Fibroblast of the aortic adventitia (primary cell): ENCODE measurements at places on chromosomes 11 and 22.

DNA sequence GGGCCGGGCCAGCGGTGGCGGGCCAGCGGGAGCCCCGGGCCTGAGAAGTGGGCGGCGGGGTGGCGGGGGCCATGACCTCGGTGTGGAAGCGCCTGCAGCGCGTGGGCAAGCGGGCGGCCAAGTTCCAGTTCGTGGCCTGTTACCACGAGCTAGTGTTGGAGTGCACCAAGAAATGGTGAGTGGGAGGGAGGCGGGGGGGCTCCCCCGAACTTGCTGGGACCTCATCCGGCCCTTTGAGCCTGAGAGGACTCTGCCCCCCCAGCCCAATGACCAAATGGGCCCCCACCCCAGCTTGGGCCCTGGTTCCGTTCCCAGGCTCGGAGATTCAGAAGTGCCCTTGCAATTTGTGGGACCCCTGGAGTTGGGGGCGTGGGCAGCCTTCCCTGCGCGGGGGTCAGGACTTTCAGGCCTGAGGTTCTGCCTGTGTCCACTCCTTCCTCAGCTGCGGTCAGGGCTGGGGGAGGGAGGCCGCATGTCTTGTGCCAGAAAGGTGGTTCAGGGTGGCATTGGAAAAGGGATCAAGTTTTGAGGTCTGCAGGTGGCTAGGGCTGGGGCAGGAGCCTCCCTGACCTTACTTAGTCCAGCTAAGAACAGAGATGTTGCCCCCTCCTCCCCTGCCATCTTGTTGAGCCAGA lies 496 bp downstream of the EHBP1L1 start:
- no peak for DNase-seq

- no peak for DNase-seq
Measured at GRCh38 chr11:1350086-1350725, 39.5 kb upstream of the BRSK2 start.

DNA sequence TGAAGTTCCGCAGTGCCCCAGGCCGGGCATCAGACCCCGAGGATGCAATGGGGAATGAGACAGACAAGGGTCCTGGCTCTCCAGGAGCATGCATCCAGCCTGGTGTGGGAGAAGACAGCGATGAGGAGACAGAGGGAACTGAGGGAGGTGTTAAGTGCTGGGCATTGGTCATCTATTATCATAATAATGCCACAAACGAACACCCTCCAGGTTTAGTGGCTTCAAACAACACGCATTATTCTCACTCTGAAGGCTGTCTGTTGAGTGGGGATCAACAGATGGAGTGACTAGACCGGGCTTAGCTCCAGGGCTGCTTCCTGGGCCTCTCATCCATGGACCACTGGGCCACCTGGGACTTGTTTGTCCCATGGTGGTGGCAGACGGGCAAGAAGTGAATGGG lies 48.6 kb downstream of the MCM5 start:
- no peak for DNase-seq

DNA sequence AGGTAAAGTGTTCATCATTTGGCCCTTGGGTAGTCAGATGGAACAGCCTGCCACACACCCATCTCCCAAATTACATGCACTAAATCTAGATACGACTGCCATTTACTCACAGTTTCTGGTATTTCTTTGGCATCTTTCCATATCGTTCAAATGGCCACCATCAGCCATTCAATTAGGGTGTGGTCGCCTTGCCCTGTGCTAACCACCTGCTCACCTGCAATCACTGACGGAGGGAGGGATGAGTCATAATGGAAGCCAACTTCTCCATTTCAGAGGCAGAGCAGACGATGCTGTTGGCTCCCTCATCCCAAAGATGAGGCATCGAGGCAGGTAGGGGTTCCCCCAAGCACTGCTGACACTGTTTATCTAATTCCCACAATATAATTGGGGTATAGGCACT lies 14.6 kb downstream of the MS4A6A start:
- no peak for DNase-seq

- DNase-seq = peak; percentile 38
Measured at GRCh38 chr22:32583921-32584335, 109.3 kb downstream of the FBXO7 start.

DNA sequence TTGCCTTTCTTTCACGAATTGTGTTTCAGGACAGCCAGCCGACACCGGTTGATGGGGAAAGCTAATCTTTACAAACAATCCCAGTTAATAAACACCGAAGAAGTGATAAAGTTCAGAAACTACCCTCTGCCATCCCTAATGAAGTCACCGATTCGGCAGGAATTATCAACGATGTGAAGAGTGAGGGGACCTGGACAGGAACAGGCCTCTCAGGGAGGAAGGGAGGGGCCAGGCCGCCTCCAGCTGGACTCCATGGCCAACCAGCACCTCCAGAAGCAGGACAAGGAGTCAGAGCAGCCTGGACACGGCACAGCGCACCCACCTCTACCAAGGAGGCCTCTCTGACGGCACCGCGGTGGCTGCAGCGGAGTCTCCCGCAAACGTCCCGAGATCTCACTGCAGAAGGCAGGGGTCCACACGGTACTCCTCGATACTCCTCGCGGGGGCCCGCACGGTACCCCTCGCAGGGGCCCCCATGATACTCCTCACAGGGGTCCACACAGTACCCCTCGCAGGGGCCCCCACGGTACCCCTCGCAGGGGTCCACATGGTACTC lies 3.9 kb downstream of the TOLLIP start:
- no peak for DNase-seq

- DNase-seq = no peak
Measured at GRCh38 chr11:124891373-124891861, 6.2 kb downstream of the ROBO4 start.

DNA sequence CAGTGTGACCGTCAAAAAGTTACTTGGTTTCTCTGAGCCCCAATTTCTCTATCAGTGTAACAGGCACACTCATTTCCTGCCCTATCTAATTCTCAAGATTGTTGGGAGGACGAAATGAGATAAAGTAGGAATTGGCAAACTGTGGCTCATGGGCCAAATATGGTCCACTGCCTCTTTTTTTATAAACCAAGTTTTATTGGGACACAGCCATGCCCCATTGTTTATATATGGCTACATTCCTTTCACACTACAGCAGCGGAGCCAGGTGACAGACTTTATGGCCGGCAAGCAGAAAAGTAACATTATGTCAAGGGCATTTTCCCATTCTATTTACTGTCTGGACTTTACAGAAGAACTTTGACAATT lies 116.7 kb upstream of the TIMP3 start:
- DNase-seq = peak; percentile 72

DNA sequence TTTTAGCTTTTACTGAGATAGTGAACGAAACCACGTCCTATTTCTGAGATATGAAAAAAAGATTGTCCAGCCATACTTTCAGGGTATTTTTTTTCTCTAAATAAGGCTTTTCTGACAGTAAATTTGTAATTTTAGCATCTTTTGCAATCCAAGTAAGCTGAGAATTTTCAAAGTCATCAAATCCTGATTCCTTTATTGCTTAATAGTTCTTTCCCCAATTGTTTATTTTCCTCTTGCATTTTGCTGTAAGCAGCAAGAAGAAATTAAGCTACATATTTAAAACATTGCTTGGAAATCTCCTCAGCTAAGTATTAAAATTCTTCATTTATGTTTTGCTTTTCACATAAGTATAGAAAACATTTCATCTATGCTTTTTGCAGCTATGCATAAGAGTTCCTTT lies 493.3 kb upstream of the CCDC179 start:
- no peak for DNase-seq

- DNase-seq = peak; percentile 4
Measured at GRCh38 chr11:33863418-33864172, 28.3 kb downstream of the LMO2 start.

DNA sequence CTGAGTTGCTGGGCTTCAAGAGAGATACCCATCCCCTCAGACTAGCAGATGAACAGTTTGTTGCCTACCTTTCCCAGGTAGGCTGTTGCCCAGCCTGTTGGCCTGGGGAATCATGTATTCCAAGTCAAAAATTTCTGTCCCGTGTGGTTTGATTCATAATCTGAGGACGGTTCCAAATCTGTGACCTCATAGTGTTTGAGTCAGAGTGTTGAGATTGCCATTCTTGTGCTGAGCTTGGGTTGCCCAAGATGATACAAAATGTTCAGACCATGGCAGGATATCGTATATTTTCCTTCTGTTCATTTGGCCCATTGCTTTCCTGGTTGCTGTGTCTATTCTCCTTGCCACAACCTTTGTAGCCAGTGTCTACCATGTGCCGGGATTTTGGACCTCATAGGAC lies 64.3 kb downstream of the CYB5R2 start:
- DNase-seq = peak; percentile 68

GRCh38 chr11:78251083-78251775 lies 62.5 kb downstream of the USP35 start:
- peak; percentile 94 for DNase-seq

DNA sequence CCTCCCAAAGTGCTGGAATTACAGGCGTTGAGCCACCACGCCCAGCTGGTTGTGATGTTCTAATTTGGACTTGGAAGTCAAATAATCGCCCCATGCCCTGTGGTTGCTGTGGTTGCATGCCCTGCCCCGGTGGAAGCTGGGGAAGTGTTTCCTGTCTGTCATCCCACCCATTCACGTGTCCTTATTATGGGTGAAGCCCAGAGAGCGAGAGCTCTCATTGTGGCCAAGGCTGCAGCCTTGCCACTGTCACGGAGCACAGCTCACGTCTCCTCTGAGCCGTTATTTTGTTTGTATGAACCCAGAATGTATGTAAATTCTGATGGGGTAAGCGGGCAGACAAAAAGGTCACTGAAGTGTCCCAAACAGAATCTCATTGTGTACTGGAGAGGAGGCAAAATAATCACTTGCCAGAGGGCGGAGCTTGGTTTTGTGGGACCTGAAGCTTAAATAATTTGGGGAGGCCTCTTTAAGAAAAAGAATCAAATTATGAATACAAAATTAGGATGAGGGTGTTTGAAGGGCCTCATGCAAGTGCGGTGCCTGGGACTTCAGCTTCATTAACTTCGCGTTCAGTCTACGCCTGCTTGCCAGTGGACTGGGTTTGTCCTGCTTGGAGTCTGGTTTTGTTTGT lies 25.8 kb upstream of the TREH start:
- no peak for DNase-seq

GRCh38 chr11:47917599-47918369 lies 62.6 kb upstream of the PTPRJ start:
- peak; percentile 100 for DNase-seq

DNA sequence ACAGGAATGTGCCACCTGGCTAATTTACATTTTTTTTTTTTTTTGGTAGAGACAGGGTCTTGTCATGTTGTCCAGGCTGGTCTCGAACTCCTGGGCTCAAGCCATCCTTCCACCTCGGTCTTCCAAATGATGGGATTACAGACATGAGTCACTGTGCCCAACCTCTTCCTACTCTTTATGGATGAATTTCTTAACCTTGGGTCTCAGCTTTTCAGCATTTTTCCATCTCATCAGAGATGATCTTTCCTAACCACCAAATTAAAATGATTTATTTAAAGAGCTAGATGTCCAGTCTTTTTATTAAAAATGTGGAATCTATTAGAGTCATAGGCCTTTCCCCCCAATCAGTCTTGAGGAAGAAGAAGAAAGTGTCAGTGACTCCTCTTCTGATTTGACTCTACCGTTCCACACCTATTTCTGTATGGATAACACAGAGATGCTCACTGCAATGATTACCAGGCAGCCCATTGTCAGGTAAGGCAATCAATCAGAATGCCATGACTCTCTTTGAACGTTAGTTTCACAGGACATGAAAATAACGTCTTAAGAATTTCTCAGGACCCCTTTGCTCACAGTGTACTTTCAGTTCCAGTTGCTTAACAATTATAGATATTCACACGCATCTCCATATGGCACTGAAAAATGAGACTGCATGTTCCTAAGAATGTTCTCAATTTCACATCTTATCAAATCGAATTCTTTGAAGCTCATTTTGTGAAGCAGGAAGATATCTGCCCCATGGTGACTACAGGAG lies 51.0 kb downstream of the MIAT start:
- DNase-seq = no peak

DNA sequence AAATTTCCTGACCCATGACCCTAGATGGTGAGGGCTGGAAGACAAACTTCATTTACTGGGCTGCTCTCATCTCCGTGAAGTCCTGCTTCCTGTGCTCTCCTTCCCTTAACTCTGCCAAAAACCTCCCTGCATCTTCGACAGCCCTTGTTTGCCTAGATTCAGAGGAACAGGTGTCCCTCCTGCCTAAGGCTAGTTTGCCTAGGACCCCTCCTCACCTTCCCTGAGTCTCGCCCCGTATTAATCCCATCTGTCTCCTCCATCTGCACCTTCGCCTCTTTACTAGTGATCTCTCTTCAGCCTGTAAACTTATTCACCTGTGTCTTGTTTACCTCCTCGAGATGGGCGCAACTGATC lies 33.1 kb downstream of the EIF3F start:
- no peak for DNase-seq

DNA sequence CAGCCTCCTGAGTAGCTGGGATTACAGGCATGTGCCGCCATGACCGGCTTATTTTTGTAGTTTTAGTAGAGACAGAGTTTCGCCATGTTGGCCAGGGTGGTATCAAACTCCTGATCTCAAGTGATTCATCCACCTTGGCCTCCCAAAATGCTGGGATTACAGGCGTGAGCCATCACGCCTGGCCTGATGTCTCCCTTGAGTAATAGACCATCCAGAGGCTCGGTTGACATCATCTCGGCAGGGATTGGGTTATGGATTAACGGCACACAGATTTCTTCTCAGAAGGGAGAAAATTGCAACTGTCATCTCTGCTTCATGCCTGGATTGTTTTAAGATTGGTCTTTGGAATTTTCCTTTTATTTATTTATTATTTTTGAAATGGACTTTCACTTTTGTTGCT lies 239.2 kb upstream of the LARGE1 start:
- DNase-seq = no peak

DNA sequence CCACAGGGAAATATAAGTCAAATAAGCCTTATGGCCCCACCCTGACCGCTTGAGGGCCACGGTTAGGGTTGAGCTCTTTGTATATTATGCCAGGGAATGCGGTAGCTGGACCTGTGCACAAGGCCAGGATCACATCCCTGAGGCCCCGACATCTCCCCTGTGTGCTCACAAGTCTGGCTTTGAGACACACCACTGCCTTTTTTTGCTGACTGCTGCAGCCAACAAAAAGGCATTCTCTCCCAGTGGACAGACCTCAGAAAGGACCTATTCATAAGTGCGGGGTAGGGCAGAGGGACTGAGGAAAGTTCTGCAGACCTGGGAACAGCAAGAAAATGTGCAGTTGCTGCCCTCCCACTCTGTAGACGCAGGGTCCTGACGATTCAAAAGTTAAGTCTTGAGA lies 3.4 kb upstream of the SIDT2 start:
- DNase-seq = no peak

- DNase-seq = peak; percentile 74
Measured at GRCh38 chr22:35777335-35777975, 59.8 kb downstream of the APOL5 start.

- DNase-seq = no peak
Measured at GRCh38 chr11:111808834-111809233, 42.6 kb upstream of the PPP2R1B start.

DNA sequence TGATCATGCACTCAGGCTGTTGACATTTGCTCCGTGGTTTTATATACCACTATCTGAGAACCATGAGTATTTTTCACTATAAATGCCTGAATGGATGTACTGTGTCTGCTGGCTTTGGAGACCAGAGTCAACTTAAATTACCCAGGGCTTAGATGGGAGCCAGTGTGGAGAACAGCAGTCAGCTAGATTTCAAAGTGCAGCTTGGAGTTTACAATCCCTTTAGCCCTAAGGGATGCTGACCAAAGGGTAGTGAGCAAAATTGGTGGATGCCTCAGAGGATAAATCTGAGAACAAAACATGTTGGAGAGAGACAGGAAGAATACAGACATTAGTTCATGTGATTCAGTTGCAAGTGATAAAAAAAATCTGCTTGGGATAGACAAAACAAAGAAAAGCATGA lies 327.5 kb downstream of the C11orf87 start:
- DNase-seq = no peak

- DNase-seq = peak; percentile 86
Measured at GRCh38 chr11:469684-470560, 19.8 kb downstream of the PTDSS2 start.
